ENCODE measurements at places on chromosomes 3 and 15.

DNA sequence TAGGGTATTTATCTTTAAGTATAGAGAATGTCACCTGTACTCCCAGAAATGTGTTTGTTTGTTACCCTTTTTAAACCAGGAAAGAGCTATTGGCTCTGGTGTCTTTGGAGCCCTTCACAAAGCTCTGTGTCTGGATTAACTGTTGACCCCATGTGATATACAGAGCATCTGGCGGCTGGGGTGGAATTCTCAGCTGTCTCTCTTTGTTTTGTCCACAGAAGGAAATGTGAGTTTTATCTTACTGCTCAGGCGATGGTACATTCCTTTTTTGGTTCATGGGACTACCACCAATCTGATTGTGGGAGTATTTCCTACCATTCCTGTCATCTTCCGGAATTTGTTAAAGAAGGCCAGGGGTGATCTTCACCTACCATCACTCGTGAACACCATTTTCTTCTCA lies 120.3 kb downstream of the AKAP13 start:
- DNase-seq: no peak

DNA sequence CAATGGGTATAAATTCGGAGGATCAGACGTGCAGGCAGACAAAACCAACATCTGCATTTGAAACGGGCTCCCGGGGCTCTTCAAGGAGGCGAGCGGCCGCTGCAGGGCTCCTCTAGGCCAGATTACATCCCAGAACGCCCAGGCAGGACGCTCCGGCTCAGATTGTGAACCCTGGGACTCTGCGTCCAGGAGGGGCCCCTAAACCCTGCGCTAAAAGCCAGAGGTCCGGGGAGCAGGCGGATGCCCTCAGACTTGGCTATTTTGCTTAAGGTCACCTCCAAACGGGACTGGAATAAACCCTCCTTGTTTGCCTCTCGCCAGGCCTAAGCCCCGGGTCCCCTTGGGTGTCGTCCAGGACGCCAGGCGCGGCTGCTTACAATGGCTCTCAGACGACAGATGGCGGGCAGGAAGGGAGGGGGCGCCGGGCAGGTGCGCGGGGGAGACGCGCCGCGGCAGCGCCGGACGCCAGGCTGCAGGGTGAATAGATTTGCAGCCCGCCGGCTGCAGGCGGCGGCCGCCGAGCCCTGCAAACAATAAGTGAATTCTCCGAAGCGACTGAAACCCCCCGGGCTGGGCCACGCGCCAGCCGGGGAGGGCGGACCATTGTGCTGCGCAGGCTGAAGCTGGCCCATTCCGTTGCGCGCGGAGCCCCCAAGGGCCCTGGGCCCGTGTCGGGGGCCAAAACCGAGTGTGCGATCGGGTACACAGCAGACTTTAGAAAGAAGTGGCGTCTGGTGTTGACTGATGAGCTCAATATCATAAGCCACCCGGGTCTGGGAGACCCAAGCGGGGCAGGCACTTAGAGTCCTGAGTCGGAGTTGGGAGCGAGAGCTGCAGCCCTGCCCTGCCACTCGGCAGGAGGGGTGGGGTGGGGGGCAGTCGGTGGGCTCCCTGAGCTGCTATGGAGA lies 32.3 kb upstream of the AMOTL2 start:
- DNase-seq: no peak

DNA sequence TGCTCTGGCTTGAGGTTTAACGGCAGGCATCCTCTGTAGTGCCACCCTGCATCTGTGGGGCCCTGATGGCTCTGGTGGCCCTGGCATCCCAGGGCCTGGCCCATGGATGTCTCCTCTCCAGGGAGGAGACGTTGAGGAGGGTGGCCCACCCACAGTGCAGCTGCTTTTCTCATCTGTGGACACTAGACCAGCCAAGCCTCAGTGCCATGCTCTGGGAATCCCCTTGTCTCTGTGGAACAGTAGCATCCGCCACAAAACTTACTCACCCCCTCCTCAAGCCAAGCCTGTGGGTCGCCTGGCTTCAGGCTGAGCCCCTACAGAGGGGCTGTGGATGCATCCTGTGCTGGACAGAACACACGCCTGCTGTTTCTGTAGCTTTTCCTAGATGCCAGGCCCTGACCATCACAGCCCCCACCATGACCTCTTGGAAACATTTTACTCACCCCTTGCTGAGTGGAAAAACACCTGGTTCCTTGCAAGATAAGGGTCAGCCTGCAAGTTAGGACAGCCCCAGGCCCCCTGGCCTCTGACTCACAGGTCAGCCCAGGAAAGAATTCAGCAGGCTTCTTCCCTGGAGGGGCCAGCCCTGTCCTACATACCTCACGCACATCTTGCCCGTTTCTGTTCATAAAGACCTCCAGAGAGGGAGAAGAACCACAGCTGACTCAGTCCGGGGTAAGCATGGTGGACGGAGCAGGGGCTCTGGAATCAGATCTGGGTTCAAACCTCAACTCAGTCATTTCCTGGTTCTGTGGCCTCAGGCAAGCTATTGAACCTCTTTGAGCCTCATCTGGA lies 19.0 kb downstream of the PAK6 start:
- no peak for DNase-seq

GRCh38 chr3:39118079-39118478 lies 10.6 kb downstream of the TTC21A start:
- DNase-seq: no peak

DNA sequence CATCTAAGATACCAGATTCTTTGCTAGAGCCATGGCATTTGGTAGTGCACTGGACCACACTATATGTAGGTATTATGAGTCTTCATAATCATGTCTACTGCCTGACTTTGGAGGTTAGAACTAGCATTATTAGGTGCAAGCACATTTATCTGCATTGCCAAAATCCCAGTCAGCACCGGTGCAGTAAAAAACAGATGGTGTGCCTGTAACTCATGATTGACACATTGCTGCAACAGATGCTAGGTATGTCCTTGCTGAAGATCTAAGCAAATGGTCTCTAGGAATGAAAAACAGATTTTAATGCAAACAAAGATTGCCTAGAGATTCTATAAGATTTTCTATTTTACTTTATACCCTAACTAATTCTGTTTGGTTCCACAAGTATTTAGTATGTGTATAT lies 47.7 kb downstream of the MYO5A start:
- no peak for DNase-seq

- DNase-seq: no peak
These were observed 30.5 kb downstream of the SMAD3 start for GRCh38 chr15:67095912-67096311.

GRCh38 chr3:180267202-180267843 lies 230.6 kb upstream of the PEX5L start:
- no peak for DNase-seq

GRCh38 chr15:42627485-42627884 lies 52.1 kb downstream of the STARD9 start:
- DNase-seq: no peak

DNA sequence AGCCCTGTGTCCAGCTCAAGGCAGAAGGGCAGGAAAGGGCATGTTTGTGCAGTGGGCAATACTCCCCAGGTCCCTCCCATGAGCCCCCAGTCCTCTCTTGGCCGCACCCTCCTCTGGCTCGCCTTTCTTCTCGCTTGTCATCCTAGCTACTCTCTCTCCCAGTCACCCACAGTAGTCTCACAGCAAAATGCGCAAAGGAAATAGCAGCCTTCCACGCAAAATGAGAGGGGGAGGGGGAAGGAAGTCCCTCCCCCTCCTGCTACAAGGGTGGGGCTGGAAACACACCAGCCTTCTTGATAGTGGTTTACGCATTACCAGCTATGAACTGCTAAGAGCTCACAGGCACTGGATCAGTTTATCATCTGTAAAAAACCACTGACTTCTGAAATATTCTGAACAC lies 83.8 kb downstream of the GADL1 start:
- no peak for DNase-seq

- DNase-seq: no peak
These were observed 41.7 kb upstream of the ZBTB38 start for GRCh38 chr3:141326626-141327025.

DNA sequence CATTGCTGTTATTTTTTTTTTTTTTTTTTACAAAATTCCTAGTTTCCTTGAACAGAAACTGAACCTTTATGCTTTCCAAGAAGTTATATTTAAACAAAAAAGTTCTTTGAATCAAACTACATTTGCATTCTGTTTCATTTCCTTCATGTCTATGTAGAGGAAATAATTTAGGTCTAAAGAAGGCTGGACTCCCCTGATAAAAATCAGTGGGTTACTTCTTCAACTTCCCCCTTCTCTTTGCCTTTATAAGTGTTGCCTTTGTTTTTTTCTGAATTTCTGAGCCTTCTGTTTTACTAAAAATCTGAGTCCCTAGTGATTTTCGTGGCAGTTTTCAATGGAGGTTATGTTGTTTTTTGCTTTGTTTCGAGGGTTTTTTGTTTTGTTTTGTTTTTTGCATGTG lies 152.8 kb downstream of the CHDH start:
- no peak for DNase-seq

DNA sequence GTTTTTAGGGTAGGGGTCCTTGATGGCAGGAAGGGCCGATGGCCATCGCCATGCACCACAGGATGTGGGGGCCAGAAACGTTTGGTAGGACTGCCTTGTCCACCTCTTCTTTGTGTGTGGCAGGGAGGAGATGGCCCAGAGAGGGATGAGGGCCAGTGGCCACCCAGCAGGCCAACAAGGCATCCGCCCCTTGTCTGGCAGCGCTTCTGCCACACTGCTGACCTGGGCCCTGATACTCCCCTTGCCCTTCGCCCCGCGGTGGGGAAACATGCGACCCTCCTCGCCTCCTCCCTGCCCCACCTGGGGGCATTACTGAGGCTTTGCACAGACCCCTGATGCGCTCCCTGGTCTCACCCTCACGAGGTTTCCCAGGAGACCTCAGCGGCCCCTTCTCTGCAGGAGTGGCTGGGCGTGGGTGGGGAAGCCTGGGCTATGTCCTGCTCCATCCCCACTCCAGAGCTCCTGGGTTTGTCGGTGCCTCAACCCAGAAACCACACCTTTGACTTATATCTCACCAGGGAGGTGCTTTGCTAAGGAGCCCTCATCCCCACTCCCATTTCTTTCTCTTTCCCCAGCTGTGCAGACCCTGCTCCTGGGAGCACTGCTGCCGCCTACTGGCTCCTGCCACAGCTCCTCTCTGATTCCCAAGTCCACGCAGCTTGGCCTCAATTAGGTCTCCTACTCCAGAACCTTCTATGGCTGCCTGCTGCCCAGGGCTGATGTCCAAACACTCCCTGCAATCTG lies 38.7 kb downstream of the FEM1B start:
- DNase-seq: peak; percentile 9

- DNase-seq: no peak
These were observed 103.1 kb upstream of the PDZRN3 start for GRCh38 chr3:73727854-73728253.

DNA sequence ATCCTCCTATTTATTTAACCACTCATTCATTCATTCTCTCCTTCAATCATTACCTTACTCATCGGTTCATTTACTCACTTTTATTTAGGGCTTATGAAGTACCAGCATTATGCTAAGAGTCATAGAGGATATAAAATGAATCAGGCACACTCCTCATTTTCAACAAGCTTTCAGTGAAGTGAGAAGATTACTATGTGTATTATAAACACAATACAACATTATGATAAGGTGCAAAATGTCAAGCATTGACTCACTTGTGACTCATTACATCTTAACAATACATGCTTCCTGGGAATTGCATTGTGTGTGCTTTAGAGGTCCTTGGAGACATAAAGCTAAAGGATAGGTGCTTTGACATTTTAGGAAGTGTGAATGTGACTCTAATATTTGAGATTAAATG lies 60.4 kb downstream of the PLAAT1 start:
- no peak for DNase-seq

DNA sequence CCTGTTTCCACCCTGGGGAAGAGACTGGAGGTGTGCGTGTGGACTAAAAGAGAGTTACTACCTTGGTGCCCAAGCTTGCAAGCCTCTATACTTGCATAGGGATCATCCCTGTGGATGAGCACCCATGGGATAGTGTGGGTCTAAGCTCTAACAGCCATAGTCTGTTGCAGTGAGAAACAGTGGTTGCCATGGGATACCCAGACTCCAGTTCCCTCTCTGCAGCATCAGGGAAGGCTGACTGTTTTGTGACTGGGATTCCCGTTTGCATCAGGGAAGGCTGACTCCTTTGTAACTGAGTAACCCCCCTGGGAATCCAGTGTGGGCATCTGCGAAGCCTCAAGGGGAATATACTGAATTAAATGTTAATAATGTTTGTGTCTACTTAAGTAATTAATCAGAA lies 196.1 kb downstream of the ZNF621 start:
- no peak for DNase-seq

GRCh38 chr3:121998611-121999473 lies 23.2 kb downstream of the ILDR1 start:
- no peak for DNase-seq

- no peak for DNase-seq
These were observed 53.3 kb downstream of the SLC9A9 start for GRCh38 chr3:143794793-143795462.

- DNase-seq: no peak
These were observed 153.9 kb downstream of the CPNE4 start for GRCh38 chr3:131880948-131881347.

GRCh38 chr3:100782906-100783305 lies 73.6 kb downstream of the TFG start:
- no peak for DNase-seq

- no peak for DNase-seq
These were observed 23.6 kb upstream of the LRRC34 start for GRCh38 chr3:169836078-169836941.

- no peak for DNase-seq
These were observed 90.6 kb downstream of the LIPC start for GRCh38 chr15:58522391-58522790.

DNA sequence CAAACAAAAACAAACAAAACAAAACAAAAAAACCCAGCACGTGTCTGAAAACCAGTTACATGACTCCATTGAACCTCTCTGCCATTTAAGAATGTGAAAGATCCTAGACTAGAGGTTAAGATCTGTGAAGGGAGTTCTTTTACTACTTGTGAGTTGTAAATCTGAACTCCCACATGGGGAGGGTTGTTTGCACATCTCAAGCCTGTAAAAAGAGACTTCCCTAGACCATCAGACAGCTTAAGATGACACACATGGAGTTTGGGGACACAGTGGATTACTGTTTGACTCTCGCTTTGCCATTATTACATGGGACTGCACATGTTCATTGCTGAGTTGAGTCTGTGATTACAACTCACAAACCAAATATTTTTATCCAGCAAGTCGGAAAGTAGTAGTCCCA lies 171.5 kb downstream of the SLC9A9 start:
- DNase-seq: no peak

DNA sequence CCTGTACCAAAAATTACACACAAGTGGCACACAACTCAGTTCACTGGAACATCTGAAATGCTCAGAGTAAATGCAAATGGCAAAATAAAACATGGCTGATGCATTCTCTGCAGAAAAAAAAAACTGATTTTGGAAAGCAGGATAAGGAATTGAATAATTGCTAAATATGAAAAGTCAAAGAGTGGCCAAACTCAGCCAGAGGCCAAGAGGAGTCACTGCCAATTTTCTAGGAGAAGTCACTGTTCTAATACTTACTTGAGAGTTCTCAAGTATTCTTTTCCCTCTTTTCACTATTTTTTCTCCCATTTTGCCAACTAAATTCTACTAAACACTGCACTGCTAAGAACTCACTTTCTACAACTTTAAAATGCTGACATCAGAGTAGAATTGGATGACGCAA lies 1018.6 kb downstream of the TUSC7 start:
- no peak for DNase-seq

- DNase-seq: no peak
These were observed 17.8 kb downstream of the PLD1 start for GRCh38 chr3:171792531-171792930.

Data from activated CD8-positive, alpha-beta memory T cell treated with anti-CD3 and anti-CD28 coated beads, Interleukin-2, amount 50 U/mL, for 4 hours (primary cell).